Activated CD4-positive, alpha-beta T cell treated with anti-CD3 and anti-CD28 coated beads, Interleukin-2, amount 50 U/mL, for 4 hours (primary cell): ENCODE measurements at places on chromosomes 16 and 17.
A peak's percentile ranks its signal among the peaks of the same experiment; 100 is the strongest.

- no peak for DNase-seq
Measured at GRCh38 chr16:89334988-89335802, 117.7 kb downstream of the ZNF778 start.

- no peak for DNase-seq
Measured at GRCh38 chr16:52456368-52456767, 90.6 kb downstream of the TOX3 start.

DNA sequence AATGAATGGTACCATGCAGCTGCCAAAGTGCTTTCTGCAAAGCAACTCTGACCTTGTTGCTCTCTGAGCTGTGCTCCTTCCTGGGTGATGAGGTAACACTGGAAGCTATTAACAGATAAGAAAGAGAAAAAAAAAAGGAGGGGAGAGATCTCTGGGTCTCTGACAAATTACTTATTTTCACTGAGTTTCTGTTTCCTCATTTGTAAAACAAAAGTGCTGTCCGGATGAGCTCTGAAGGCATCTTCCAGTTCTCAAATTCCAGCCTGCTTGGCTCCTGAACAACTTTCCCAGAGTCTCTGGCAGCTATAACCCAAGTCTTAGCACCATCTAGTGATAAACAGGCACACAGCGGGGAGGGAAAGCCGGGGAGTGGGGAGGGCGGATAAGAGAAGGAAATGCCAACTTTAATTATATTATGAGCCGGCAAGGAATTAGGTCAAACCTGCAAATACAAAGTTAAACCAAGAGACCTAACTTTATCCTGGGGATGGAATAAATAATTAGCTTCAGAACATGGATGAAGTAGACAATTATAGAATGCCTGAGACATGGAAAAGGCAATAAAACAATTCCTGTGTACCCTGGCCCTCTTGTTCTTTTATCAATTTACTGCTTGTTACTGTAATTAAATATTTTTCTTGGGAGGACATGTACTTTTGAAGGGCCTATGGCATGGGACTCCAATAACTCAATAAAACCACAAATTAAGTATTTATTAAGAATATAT is 61.3 kb upstream of the KIFC3 start:
- DNase-seq, result no peak

DNA sequence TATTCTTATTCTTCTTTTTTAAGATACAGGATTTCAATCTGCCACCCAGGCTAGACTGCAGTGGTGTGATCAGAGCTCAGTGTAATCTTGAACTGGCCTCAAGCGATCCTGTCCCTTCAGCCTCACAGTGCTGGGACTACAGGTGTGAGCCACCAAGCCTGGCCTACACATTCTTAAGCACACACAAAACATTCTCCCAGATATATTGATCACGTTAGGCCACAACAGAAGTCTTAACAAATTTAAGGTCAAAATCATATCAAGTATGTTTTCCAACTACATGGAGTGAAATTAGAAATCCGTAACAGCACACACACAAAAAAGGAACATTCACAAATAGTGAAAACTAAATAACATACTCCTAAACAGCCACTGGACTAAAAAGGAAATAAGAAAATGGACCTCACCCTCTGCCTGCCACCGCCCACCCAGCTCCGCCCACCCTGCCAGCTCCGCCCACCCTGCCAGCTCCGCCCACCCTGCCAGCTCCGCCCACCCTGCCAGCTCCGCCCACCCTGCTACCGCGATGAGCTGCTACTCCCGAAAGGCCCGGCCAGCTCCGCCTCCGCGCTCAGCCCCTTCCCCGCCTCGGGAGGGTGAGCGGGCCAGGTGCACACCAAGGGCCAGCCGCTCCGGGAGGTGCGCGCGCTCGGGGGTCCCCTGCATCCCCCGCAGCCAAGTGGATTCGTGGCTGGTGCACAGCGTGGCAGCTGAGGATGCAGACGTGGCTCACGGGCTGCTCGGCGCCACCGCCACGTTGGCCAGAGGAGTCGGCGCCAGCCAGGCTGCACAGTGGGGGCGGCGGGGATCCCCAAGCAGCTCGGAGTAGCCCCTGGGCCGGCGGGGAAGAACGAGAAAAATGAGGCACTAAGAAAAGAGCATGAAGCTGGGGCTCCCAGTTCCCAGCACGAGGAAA is 41.2 kb downstream of the C16orf87 start:
- DNase-seq, result peak; percentile 71

DNA sequence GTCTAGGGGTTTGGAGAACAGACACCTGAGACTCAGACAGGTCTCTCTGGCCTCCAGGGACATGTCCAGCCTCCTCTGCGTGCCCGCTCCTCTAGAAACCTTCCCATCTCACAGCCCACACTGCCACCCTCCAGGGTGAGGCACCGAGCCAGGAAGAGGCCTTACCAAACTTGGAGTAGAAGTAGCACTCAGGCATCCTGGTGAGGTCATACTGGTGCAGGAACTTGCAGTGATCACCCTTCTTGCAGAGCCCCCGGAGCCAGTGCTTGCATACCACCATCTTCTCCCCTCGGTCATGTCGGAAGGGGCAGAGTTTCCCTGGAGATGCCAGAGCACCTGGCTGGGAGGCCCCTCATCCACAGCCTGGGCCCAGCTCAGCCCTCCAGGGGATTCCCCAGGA is 4.2 kb downstream of the CPSF4L start:
- no peak for DNase-seq

DNA sequence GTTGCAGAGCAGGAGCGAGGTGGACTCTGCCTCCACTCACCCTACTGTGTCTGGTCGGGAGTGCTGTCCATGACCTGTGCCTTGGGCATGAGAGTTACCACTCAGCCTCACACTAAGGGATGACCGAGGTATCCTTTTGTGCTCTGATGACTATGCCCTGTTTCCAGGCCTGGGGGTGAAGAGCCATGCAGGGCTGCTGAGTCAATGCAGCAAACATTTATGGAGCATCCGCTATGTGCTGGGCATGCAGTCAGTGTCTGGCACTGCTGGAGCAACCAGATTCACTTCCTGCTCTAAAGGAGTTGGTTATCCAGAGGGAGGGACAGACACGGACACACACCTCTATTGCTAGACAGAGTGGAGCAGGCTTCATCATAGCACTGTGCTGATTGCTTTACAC is 7.6 kb upstream of the HNF1B start:
- no peak for DNase-seq

DNA sequence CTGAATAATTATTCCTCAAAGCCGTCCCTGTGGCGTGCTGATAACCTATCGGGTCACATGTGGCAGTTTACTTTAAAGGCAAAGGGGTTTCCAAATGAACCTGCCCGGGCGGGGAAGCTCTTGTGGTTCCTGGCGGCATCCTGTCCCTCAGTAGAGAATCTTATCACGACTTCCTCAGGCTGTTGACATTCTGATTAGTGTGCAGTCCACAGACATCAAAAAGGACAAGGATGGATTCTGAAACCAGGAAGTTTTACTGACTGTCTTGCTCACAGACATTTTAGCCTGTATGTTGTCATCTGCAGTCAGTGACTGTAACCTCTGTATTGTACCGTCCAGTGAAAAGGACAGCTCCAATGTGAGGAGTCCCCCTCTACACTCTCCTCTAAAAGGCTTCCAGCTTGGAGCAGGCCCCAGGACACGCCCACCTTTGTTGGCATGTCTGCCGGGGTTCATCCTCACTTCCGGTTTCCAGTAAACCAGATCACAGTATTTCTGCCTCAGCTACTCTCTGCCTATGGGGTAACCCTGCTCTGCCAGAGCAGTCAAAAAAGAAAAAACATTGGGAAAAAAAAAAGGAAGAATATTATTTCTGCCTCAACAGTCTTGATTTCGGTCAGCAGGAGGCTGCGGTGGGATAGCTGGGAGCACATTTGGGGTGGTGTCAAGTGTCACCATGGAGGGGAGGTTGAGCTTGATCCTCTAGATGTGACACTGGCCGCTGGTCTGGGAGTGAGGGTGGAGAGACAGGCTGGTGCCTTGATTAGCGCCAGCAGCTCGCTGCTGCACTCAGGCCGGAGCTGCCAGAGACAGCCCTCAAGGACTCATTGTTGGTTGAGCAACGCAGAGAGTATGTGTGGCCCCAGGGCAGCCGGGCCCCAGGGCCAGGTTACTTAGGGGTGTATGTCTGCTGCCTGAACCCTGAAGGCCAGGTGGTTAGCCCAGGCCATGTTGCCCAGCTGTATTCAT is 89.0 kb upstream of the DNAH17 start:
- DNase-seq, result peak; percentile 18

DNA sequence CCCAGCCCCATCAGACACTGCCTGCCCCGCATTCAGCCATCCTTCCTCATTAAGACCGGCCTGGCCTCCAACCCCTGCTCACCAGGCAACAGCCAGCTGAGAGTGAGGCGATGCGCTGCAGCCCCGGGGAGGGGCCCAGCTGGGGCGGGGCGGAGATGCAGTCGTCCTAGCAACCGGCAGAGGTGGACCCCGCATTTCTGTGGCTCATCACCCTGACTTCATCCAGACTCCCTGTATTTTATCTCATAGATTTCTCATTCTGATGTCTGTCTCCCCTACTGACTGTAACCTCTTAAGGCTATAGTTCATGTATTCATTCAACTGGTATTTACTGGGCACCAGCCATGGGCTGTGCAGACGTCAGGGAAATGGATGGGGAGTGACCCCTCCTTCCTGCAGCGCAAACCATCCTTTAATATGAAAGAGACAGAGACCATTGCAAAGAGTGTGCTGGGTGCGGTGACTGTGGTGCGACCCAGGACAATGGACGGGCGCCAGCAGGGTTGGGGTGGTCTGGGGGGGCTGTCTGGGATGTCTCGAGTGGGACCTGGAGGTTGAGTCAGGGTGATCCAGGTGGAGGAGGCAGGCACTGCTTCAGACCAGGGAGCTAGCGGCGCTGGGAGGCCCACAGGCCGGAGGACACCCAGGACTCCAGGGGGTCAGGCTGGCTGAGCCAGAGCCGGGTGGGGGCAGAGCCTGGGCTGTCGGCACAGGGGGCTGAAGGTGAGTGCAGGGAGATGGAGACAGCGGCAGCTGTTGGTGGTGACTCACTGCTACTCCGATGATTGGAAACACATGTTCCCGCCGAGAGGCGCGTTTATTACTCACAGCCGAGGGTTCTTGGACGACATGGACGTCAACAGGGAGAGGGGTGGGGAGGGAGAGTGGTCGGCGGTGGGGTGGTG is 10.5 kb upstream of the TIMP2 start:
- DNase-seq, result no peak

DNA sequence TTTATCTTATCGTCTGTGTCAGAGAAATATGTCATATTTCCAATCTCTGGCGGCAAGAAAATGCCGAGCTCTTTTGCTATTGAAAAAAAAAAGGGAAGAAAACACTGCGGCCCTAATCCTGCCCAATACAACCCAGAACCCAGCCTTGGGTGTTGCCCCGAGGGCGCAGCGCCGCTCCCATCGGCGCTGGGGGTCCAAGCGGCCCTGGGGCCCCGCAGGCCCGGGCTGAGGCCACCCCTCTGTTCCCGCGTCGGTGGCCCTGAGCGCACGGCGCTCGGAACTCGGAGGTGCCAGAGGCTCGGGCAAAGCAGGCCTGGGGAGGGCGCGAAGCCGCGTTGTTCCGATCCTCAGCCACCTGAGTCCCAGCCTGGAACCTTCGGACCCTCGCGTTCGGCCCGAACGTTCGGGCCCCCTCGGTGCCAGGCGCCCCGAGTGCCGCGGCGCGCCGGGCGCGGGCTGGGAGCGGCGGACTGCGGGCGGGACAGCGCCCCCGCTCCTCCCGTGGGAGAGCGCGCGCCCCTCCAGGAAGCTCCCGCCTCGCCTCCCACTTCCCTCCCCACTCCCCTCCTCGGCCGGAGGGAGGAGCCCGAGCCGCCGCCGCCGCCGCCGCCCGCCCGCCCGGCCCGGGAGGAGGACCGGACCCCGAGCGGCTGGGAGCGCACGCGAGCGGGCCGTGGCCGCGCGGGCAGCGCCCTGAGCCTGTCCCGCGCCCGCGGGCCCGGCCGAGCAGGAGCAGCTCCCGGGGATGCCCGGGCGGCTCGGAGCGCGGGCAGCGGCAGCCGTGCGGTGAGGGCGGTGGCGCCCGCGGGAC is at the start of gene CPNE2:
CPNE2 (plus strand) TSS at position 609 of the 811 bp plus-strand sequence. CDS start 18,160 bp downstream, outside the sequence.
- no peak for DNase-seq

- peak; percentile 52 for DNase-seq
Measured at GRCh38 chr17:78839762-78840529, 668 bp downstream of the USP36 start.

GRCh38 chr16:14371778-14372431 is 258.2 kb downstream of the PARN start:
- DNase-seq, result no peak

DNA sequence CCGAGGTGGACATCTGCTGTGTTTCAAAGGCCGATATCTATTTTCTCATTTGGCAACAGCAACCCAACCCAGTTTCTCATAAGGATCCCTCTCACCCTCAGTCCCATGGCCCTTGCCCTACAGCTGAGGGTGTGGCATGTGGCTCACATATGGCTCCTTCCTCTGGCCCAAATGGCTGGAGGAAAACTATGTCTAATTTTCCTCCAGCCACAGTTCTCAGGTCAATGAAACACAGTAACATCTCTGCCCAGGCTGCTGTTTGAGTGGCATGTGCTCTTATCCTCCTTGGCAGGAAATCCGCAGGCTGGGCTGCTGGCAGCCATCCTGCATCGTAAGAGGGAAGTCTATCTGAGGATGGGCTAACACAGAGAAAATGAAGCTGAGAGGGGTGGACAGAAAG is 24.1 kb downstream of the SERPINF1 start:
- DNase-seq, result no peak

DNA sequence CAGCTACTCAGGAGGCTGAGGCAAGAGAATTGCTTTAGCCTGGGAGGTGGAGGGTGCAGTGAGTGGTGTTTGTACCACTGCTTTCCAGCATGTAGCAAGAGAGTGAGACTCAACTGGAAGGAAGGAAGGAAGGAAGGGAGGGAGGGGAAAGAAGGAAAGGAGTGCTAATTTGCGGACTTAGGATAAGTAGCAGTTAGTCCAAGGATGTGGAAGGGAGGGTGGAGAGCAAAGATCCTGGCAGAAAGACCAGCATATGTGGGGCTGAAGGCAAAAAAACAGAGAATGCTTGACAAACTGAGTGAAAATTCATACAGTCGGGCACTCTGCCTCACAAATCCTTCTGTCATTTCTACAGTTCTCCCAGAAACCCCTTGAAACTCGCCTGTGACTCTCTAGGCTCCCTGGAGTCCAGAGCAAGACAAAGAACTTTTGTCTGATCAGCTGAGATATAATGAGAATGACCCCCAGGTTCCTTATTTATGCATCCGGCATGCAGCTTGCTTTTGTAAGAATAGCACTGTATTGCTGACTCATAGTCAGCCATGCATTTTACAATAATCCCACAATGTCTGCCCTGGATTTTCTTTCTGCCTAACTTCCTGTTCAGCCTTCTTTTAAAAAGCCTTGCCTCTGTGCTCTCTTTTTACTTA is 31.5 kb downstream of the CDK5RAP3 start:
- DNase-seq, result no peak

- DNase-seq, result no peak
Measured at GRCh38 chr16:83967091-83967490, 953 bp upstream of the NECAB2 start.

- DNase-seq, result no peak
Measured at GRCh38 chr17:13297183-13297582, 279.4 kb upstream of the ELAC2 start.

DNA sequence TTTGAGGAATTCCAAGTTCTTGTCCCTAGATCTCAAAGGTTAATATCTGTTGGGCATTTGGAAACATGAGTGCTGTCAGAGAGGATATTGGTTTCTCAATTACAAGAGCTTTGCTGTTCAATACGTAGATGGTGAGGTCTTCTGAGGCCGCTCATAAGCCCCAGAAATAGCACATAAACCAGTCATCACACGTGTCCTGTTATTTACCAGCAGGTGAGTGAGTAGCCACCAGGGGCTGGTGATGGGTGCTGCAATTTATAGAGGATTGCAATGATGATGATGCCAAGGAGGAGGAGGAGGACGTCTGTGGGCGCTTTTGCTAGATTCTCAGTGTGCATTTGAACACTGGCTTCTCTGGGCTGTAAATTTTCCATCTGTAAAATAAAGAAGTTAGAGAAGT is 89.0 kb downstream of the SALL1 start:
- no peak for DNase-seq

GRCh38 chr16:27406511-27407128 is 4.6 kb downstream of the IL21R start:
- DNase-seq, result no peak
